ENCODE measurements at places on chromosomes 2 and 18.

DNA sequence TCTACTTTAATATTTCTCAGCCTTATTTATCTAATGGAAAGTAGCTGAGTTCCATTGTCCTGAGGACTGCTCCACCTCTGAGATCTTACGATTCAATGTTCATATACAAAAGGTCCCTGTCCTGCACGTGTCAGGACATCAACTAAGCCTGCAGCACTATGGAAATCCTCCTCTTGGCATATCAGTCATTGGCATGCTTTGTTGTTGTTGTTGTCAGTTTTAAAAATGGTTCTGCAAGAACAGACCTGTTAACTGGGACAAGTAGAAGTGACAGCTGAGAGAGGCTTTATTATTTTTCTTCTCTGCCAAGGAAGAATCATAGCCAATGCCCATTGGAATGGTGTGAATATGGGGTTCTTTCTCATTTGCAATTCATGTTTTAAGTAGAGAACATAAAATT, 450.1 kb upstream of the PKDCC start:
- DNase-seq: no peak

DNA sequence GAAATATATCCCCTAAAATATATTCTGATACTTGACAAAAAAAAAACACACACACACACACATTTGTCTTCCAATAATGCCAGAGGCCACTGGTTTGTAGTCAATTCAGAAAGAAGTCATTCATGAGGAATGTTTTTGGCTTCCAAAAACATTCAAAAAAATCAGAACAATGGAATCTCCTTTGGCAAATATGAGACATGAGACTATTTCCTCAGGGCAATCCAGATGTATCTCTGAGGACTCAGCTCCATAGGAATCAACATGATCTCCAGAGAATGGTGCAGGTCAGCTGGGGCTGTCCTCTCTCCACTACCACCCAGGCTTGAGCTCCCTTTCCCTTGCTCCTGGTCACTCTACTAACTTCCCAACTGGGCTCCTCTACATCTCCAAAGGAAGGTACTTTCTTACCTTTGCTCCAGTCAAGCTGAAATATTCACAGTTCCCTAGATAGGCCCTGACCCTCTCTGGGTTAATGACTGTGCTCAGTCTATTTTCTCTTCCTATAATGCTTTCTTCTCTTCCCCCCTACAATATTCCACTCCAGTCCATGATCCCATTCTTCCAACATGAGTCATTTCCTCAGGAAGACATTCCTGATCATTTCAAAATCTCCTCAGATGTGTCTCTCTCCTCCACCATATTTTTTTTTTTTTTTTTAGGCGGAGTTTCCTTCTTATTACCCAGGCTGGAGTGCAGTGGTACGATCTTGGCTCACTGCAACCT, 145.3 kb downstream of the C1D start:
- no peak for DNase-seq

- DNase-seq: no peak
These were observed 23.6 kb upstream of the STAT4 start for GRCh38 chr2:191174442-191174841.

DNA sequence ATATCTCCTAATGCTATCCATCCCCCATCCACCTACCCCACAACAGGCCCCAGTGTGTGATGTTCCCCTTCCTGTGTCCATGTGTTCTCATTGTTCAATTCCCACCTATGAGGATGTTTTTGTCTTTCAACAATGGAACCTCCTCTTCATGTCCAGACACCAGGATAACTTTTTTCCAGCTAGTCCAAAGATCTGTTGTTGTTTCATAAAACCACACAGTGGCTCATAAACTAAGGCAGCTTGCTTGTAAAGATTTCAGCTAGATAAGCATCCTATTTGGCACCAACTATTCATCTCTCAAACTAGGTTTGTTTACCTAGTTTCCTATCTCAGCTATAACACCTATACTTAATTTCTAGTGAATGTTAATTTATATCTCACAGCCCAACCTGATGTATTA, 937.7 kb downstream of the TRIB2 start:
- DNase-seq: no peak

DNA sequence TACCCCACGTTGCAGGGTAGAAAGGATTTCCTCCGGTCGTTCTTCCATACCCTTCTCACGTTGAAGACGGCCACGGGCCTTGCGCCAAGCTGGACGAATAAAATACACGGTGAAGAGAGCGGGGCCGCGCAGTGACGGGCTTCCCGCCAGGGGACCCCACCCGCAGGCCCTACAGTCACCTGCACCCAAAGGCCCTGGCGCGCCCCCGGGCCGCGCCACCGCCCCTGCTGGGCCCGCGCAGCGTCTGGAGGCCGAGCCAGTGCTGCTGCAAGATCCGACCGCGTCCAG, 199 bp downstream of the FBXO15 start:
- DNase-seq: no peak

GRCh38 chr2:159832858-159833257, 34.9 kb upstream of the CD302 start:
- no peak for DNase-seq

DNA sequence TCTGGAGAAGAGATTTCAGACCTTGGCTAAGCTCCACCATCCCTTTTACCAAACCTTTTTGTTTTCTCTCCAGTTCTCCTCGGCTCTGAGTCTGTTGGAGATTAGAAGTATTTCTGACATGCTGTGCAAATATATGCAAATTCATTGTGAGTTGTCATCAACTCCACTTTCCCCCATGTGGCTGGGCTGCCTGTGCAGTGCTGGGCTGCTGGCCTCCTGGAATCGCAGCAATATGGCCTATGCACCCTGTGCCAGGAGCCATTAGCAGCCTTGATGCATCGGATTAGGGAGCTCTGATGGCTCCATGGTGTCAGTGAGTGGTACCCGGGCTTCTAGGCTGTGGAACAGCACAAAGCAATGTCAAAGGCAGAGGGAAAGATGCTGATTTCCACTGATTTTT, 80.0 kb downstream of the GPR39 start:
- no peak for DNase-seq

DNA sequence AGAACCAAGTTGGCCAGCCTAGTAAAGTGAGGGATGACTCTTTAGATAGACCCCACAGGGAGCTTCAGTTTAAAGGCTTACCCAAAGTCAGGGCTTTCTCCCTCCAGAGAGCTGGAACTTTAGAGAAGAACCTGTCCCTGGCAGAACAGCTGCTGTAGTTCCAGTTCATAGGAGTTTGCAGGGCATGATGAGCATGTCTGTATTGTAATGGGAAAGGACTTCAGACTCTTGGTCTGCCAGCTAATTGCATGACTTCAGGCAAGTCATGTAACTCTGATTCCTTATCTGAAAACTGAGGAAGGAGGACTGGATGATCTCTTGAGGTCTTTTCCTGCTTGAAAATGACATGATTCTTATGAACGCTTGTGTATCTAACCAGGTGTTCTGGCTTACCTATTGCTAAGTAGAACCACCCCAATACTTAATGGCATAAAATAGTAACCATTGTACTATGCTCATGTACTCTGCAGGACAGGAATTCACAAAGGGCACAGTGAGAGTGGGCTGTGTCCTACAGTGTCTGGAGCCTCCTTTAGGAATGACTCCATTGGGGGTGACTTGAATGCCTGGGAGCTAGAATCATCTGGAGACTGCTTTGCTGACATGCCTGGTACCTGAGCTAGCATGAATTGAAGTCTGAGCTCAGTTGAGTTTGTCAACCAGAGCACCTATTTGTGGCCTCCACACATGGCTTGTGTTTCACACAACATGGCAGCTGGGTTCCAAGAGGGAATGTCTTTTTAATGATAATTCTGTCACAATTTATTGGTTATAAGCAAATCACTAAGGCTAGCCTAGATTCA, 18.9 kb downstream of the SP5 start:
- no peak for DNase-seq

DNA sequence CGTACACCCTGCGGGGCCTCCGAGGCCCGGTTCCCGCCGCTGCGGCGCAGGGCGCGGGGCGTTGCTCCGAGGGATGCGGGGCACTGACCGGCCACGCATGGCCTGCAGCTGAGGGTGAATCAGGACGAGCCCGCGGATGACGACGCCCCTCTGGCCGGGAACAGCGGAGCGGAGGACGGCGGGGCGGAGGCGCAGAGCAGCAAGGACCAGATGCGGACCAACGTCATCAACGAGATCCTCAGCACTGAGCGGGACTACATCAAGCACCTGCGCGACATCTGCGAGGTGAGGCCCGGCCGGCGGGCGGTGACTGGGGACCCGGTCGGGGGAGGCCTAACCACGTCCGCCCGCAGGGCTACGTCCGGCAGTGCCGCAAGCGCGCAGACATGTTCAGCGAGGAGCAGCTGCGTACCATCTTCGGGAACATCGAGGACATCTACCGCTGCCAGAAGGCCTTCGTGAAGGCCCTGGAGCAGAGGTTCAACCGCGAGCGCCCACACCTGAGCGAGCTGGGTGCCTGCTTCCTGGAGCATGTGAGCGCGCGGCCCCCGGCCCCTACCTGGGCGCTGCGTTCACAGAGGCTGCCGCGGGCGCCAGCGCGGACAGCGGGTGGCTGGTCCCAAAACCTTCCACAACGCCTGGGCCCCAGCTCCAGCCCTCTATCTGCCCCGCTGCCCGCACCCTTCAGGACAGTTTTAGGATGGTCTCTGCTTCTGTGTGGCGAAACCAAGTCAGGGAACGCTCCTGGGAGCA, 53.2 kb downstream of the FAM168B start:
- no peak for DNase-seq

- no peak for DNase-seq
These were observed 56.9 kb upstream of the PELI1 start for GRCh38 chr2:64201151-64201550.

GRCh38 chr18:13810950-13811485, 12.9 kb upstream of the MC5R start:
- DNase-seq: no peak

DNA sequence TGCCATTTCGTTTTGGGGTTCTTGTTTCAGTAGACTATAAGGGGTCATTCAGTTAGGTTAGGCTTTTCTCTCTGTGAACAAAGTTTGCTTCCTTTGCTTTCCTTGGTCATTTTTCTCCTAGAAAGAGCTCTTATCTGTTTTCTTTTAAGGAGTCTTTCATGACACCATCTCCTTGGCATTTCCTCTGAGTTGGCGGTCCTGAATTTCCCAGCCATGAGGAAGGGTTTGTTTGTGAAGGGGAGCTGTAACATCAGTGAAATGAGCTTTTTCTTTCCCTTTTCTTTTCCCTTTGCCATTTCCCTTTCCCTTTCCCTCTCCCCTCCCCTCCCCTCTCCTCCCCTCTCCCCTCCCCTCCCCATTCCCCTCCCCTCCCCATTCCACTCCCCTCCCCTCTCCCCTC, 61.7 kb downstream of the MAP4K4 start:
- no peak for DNase-seq

GRCh38 chr2:84874381-84875212, 6.3 kb downstream of the TRABD2A start:
- no peak for DNase-seq

DNA sequence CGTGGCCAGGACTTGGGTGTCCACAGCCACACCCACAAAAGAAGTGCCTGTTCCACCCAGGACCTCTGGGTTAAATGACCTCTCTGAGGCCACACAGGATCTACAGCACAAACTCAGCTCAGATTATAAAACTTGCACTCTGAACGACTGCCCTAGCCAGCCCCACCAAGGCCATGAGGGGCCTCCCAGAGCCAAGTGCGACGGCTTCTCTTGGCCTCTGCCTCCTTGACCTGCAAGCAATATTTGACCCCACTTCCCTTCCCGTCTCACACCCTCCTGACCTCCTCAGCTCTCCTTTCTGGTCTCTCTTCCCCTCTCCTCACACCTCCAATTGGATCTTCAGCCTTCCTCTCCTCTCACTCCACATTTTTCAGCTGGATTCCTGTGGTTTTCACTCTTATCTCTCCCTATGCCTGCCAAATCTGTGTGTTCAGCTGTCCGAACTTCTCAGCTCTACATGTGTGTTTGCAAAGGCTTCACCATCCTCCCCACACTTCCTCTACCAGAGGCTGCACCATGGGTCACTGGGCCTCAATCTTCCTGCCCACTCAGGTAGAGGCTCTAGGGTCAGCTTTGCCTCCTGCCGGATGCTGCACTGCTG, 25.3 kb upstream of the STEAP3 start:
- no peak for DNase-seq

GRCh38 chr18:52311331-52311730, 28.7 kb upstream of the DCC start:
- no peak for DNase-seq

DNA sequence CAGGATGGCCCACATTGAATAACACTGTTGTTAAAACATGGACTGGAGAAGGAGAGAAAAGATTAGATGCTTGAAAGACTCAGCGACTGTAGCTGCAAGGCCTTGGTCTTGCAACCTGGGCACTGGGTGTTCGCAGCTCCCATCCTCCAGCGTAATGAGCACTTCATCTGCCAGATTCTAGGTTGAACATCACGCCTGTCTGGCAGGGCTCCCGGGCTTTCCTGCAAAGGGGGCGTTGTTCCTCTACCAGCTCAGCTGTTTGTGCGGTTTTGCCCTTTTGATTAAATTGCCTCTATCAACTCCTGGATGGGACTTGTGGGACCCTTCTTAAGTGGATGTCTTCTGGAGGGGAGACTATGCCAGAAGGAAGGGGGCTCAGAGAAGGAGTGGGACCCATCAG, 215.4 kb downstream of the KLHL29 start:
- DNase-seq: no peak

- DNase-seq: no peak
These were observed 1.6 kb downstream of the NBAS start for GRCh38 chr2:15559379-15560139.

- no peak for DNase-seq
These were observed 161.0 kb upstream of the TMEM200C start for GRCh38 chr18:6056171-6056910.

GRCh38 chr18:44841221-44841620, 160.5 kb downstream of the SETBP1 start:
- no peak for DNase-seq

DNA sequence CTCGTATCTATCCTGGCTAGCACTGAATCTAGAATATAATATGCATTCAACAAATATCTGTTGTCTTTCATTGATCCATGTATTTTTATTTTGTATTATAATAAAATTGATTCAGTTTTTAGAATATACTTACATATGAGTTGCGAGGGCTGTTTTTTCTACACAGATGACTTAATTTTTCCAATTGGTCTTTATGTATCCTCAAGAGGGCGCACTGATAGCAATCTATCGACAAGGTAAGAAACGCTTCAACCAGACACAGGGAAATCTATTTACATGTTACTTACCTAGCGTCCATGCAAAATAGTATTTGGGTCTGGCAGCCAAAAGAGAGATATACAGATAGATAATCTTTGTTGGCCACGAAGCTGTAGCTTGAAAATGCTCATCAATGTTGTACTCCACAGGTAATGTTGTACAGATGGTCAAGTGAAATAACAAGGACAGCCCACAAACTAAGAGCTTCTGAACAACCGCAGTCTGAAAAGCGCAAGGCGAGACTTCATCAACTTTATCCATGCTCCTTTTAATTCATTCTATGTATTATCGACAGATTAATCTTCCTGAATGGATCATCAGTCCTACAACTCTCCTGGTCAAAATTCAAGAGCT, 35.5 kb upstream of the KIDINS220 start:
- no peak for DNase-seq

DNA sequence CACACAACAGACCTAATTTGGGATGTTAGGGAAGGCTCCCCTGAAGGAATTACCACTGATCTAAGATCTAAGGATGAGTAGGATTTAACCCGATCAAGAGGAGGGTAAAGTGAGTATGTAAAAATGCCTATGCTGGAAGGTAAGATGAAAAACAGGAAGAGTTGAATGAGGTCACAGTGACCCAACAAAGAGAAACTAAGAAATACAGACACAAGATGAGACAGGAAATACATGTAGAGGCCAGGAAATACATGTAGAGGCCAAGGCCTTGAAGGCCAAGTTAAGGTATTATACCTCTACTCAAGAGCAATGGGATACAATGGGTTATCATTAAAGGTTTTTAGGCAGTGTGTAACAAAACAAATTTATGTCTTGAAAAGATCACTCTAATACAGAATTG, 131.6 kb upstream of the TANK start:
- no peak for DNase-seq

All from iPS DF 6.9 (cell line).